ENCODE measurements at places on chromosomes 12 and 14.

- DNase-seq: no peak
Measured at GRCh38 chr12:59570145-59570544, 25.7 kb upstream of the SLC16A7 start.

DNA sequence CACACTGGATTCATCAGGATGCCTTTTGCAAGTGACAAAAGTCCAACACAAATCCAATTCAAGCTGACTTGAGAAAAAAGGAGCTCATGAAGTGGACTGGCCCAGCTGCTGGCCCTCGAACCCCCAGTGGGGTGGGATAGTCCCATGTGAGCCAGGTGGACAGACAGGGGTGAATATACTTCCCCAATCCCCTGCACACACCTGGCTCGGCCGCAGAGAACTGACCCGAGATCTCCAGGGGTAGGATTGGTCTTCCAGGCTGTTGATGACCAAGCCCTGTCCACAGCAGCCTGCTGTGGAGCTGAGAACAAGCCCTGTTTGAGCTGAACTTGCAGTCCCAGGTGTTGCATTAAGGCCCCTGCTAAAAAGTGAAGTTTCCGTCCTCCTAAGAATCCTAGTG, 56.2 kb downstream of the TPCN1 start:
- no peak for DNase-seq

DNA sequence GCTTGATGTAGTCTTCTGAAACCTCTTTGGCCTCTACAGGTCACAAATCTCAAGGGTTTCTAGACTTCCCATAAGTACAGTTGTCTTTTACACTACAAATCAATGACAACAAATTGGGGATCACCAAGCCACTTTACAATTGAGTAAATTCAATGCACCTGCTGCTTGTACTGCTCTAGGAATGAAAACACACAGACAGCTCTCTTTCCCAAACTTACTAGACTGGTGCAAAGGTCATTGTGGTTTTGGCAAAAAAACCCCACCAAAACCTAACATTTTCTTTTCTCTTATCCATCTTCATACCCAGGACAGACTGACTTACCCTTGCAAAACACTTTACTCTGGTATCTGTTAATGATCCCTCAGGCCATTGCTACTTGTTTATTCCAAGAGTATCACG, 2.7 kb downstream of the M6PR start:
- no peak for DNase-seq

DNA sequence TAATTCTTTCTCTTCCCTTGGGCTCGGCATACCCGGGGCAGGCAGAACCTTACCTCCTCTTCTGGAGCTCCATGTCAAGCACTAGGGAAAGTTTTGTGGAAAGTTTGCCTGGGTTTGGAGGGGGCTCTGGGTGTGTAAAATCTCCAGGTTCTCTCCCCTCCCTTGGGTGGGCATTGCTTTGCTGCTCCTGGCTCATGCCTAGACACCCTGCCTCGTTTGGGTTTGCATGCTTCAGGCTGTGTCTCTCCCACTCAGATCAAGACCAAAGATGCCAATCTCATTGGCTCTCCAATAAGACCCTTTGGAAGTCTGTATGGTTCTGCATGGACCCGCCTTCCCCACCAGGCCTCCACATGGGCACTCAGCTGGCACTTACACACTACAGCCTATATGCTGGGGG, 6.2 kb upstream of the KRT2 start:
- DNase-seq: no peak

DNA sequence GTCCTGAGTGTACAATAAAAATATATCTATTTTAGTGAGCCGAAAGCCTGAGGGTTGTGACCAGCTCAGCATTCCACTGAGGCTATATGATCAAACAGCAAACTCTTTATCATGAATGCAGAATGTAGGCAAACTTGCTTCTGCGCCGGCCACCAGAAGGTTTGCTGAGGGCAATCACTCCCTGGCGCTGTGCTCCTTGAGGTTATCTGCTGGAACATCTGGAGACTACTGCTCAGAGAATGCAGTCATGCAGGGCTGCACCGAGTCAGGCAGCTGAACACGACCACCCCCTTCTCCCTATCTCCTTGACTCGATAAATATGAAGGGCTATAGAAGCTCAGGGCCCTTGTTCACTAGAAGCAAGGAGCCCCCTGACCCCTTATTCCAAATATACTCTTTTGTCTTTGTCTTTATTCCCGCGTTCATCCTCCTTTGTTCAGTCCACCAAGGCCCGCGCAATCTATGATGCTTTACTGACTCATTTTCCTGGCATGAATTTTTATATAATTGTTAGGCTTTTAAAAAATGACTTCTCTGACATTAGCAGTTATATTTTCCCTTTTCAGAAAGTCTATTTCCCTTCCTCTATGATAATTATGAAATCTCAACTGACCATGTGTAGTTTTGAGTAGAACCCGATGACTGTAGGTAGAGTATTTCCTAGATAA, 1089.3 kb downstream of the SLC16A7 start:
- no peak for DNase-seq

DNA sequence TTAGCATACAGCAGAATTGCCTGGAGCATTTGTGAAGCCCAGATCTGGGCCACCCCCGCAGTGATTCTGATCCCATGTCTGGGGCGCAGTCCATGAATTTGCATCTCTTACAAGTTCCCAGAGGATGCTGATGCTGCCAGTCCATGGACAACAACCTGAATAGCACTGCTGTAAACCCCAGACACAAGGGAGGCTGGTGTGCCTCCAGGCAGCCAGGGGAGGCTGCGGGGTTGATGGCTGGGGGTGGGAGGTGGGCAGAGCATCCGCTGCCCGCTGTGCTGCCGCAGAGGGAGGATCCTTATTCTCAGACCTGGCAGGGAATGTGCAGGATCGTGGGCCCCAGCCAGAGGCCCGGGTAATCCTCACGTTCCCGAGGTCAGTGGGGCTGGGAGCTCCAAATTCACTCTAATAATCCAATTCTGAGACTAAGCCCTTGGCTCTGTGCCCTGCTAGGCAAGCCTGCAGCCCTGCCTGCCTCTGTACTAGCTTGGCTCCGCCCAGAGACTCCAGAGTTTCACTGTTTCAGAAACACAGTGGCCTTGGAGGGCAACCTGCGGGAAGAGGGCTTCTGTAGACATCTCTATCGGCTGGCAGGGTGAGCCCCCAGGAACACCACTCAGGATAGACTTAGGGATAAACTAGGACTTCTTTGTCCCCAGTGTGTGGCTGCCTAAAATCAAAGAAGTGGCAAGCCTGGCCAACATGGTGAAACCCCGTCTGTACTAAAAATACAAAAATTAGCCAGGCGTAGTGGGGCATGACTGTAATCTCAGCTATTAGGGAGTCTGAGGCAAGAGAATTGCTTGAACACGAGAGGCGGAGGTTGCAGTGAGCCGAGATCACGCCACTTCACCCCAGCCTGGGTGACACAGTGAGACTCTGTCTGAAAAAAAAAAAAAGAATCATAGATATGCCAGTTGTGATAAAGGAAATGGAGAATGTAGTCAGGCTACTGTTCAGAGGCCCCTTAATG, 17.8 kb upstream of the MLEC start:
- DNase-seq: no peak

- no peak for DNase-seq
Measured at GRCh38 chr12:57476993-57477709, 2.5 kb downstream of the ARHGAP9 start.

DNA sequence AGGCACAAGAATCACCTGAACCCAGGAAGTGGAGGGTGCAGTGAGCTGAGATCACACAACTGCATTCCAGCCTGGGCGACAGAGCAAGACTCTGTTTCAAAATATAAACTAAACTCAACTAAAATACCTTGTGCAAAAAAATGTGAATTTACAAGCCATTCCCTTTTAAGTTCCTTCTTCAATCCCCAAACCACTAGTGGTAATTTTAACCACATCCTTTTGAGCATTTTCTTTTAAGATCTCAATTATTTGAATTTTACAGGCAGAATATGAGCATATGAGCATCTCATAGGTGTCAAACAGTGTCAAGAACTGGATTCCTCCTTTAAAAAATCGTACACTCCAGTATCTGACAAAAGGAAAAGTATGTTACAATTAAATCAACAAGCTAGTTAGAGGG, 57.0 kb upstream of the NPFF start:
- DNase-seq: no peak

DNA sequence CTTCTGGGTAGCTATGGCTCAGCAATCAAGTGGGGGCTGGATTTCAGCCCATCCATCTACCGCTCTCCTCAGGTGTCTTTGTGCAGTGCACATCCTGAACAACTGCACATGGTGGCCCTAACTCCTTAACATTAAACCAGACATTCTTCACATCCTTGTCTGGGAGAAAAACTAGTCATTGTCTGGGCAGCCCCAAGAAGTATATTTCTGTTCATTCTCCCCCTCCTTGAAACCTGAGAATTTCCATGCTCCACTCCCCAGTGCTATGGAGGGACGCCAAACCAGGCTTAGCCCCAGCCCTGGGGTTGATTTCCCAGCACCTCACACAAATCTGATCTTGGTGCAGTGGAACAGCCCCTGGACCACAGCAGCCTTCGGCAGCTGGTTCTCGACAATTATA, 13.4 kb downstream of the MYL2 start:
- DNase-seq: no peak

Measured in activated CD4-positive, alpha-beta memory T cell treated with anti-CD3 and anti-CD28 coated beads for 36 hours (primary cell).